ENCODE measurements at places on chromosomes 12 and 14. TPM values are rescaled to one million over a fixed set of nuclear protein-coding genes. Genes with fewer than 3 reads are reported as not detected.

DDX54 gene
- 12.5 TPM for total RNA-seq

DCN gene
- 46.7 TPM for total RNA-seq

SNAPC1 gene
- total RNA-seq = 3.4 TPM

PMEL gene
- 0.49 TPM for total RNA-seq

GLI1 gene
- total RNA-seq = 0.25 TPM

PTGER2 gene
- total RNA-seq = not detected

TMEM179 gene
- 35.2 TPM for total RNA-seq

MYF5 gene
- total RNA-seq = not detected

MMP17 gene
- total RNA-seq = 22.4 TPM

GALNT8 gene
- total RNA-seq = 46.5 TPM

CACNA1C gene
- 24.1 TPM for total RNA-seq

CMTM5 gene
- total RNA-seq = 1.5 TPM

INSM2 gene
- total RNA-seq = 0.25 TPM

TAS2R30 gene
- total RNA-seq = 10.1 TPM

RDH12 gene
- 0.25 TPM for total RNA-seq

MAP1LC3B2 gene
- total RNA-seq = 1.2 TPM

POTEM gene
- not detected for total RNA-seq

OTUB2 gene
- total RNA-seq = 5.2 TPM

FAM90A1 gene
- not detected for total RNA-seq

SMOC1 gene
- total RNA-seq = 22.6 TPM

KLRC1 gene
- not detected for total RNA-seq

SLC17A8 gene
- total RNA-seq = 2.0 TPM

KLRC4 gene
- total RNA-seq = 0.25 TPM

CABP1 gene
- total RNA-seq = 1.5 TPM

TEX22 gene
- 0.25 TPM for total RNA-seq

ACVR1B gene
- 43.3 TPM for total RNA-seq

Measured in temporal lobe (tissue), 4 donors.